ENCODE measurements at places on chromosomes 12 and 14.
A peak's percentile ranks its signal among the peaks of the same experiment; 100 is the strongest.

GRCh38 chr12:72189266-72189665, 82.9 kb upstream of the TRHDE start:
- no peak for DNase-seq

DNA sequence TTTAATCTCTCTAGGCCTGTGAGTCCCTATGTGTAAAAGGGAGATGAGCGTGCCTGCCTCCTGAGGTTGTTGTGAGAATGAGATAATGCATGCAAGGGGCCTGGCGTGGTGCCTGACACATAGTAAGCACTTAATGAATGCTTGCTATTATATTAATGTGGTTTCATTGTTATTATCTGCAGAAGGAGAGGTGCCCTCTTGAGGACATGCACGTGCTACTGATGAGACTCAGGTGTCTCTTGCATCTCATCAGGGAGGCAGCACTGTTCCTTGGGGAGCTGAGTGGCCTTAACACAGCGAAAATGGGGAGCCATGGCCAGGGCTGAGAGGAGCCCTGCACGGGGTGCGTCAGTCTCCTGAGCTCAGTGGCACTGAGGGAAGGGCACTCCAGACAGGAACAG, 29.9 kb upstream of the BCDIN3D start:
- no peak for DNase-seq

- DNase-seq, result no peak
Measured at GRCh38 chr12:64625243-64626077, 15.2 kb downstream of the RASSF3 start.

DNA sequence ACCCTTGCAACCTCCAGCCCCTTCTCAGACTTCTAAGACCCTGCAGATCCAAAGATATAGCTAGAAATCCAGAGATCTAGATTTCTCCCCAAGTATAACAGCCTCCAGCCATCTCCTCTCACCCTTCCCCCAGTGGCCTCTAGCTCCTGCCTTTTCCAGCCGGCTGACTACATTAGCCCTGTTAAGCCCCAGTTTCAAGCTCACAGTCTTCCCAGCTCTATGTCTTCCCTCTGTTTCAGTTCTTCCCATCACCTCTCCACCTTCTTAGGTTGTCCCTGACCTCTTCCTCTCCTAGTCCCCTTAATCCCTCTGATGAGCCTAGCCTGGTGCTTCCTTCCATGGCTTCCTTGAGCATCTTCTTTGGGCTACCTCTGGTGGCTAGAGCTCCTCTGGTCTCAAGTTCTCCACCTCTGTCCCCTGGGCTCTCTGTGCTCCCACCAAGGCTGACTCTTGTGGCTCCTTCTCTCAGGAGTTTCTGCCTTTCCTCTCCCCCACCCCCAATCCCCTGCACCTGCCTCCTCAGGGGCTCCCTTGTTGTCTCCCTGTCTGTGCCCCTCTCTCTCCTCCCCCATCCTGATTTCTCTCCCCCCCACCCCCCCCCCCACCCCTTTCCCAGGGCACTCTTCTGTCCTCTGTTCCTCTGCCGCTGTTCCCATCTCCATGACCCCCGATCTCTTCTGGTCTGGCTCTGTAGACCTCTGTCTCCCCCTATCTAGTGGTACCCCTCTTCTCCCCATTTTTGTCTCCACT, 816 bp upstream of the GDF11 start:
- DNase-seq, result no peak

DNA sequence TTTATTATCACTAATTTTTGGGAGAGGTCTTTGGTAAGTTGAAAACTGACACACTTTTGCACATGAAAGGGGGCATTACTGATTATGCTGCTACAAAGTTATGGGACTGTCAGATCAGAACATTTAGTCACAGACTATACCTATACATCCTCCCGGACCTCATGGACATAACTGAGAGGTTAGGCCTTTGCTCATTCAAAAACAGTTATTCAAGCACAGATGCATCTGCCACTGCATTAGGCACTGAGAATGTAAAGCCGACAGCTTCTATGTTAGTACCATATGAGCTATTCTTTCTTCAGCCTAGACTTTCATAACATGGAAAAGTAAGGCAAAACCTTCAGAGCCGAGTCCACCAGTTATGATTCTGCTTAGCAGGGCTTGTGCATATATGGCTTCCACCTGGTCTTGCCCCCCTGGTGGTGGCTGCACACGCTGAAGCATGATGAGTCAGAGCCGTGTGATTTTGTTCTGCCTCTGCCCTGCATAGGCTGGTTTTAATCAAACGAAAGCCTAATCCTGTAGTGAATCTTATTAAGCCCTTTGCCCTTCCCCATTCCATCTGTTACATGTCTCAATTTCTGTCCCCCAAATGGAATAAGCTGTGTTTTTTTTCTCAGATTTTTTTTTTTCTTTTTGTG, 21.8 kb upstream of the RNU6-8 start:
- DNase-seq, result peak; percentile 50

GRCh38 chr12:31298515-31298910, 27.4 kb downstream of the SINHCAF start:
- DNase-seq, result no peak

DNA sequence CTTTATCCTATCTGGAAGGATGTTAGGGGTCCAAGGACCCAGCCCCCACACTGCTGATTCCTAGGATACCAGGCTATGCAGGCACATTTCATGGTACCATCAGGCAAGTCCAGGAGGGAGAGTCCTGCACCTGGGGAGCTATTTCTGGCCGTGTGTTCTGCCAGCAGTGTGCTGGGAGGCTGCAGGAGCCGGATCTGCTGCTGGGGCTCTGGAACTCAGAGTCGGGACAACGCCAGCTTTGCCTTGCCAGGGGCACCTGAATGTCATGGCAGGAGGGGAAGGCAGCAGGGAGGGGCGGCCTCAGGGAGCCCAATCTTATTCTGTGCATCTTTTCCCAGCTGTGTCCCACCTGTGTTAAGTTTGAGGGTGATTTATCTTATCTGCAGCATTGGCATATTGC, 17.8 kb downstream of the SRRM4 start:
- no peak for DNase-seq

DNA sequence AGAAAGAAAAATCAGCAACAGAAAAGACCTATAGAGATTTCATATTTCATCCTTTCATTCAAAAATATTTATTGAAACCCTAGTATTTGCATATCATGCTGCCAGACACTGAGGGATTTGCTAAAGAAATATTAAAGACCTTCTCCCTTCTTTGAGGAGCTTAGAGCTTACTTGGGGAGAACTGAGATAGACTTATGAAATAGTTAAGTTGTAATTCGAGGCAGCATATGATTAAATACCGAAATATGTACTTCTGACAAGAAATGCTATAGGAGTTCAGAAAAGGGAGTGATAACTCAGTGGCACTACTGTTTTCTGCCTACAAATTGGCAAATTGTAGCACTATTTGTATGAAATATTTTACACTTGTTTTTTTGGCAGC, 59.1 kb downstream of the PLXNC1 start:
- DNase-seq, result no peak

GRCh38 chr12:50887191-50887590, 44.5 kb downstream of the TMPRSS12 start:
- no peak for DNase-seq

DNA sequence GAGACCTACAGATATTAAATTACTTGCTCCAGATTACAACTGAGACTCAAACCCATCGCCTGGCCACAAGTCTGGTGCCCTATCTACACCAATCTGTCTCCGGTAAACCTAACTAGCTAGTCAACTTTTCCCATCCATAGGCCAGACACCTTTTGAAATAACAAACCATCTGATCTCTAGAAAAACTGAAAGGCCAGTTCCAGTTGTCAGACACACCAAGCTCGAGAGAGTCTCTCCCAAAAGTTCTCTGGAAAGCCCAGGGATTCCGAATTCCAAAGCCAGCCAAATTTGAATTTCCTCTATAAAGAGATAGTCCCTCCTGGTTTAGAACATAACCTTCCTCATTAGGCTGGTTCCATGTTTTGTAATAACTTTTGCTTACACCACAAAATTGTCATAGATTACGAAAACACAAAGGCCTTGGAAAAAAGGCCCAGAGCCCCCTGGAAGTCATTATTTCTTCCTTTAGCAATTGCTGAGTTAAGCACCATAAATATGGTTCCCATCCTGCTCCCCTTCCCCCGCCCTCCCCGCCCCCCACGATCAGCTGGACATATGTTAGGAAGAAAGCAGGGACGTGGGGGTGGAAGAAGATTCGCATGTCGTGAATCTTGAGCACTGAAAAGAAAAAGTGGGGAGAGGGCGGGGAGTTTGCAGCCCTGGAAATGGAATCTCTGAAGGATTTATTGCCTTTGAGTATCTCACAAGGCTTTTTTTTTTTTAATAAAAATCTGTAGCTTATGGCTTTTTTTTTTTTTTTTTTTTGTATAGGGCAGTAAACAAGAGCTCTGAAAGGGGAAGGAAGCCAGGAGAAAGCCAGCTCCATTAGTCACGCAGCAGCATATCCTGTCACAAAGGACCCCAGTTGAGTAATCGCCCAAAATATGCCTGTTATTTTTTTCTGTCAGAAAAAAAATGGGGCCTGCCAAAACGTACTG, 110.4 kb downstream of the ZFP36L1 start:
- no peak for DNase-seq

DNA sequence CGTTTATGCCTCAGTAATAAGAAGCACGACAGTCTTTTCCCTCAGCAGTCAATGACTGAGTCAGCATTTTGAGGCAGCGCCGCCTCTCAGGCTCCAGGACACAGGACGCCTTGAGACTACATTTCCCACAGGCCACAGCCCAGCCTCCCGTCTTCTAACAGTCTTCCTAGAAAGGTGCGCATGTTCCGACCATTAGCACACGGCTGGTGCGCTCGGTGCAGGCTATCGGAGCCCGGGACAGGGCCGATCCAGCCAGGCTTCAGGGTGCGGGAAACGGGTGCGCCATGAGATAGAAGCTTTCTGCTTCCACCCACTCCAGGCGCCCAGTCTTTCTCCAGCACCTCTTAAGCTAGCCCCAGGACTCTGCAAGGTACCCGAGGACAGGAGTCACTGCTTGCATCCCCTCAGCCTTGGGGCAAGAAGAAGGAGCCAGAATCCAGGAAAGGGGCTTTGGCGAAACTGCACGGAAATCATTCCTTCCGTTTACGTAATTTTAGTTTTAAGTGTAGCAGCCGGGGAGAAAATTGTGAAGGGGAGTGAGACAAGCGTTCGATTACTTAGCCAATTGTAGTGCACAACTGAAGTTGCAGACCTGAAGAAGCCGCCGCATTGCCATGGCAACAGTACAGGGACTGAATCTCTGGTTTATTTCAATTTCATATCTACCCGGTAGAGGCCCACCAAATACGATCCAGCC, 54.0 kb downstream of the ZNF641 start:
- DNase-seq, result no peak

- no peak for DNase-seq
Measured at GRCh38 chr14:105067140-105067968, 2.1 kb upstream of the GPR132 start.

GRCh38 chr14:53034688-53035230, 83.9 kb upstream of the FERMT2 start:
- no peak for DNase-seq

DNA sequence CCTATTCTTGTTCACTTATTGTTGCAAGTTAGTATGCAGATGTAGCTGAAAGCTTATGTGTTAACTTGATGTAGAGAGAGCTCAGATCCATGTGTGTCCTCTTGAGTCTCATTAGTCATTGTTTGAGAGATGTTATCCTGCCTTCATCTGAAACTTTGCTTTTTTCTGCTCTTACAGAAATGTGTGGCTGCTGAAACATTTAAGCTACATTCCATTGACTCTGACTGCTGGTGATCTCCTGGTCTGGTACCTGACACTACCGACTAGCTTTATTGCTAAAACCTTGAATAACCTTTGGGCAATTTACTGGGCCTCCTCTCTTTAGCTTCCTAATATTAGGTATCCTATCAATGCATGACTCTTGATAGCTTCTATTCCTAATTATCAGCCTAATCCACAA, 705.6 kb upstream of the FOXG1 start:
- no peak for DNase-seq

DNA sequence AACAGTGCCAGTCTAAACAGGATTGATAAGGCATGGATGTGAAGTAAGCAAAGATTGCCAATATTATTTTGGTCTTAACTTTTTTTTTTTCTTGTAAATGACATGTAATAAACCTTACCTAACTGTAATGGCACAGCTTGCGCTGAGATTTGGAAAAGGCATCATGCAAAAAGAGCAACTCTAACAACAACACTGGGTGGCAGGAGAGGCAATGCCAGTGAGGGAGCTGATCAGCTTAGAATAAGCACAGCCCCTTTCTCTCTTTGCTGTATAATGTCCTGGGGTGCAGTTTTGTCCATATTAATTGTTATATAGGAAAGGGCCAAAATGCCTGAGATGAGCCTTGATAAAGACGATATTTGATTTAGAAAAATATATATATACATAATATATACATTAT, 1589.7 kb upstream of the FLRT2 start:
- peak; percentile 6 for DNase-seq

- DNase-seq, result no peak
Measured at GRCh38 chr14:30243207-30243606, 315.6 kb upstream of the PRKD1 start.

DNA sequence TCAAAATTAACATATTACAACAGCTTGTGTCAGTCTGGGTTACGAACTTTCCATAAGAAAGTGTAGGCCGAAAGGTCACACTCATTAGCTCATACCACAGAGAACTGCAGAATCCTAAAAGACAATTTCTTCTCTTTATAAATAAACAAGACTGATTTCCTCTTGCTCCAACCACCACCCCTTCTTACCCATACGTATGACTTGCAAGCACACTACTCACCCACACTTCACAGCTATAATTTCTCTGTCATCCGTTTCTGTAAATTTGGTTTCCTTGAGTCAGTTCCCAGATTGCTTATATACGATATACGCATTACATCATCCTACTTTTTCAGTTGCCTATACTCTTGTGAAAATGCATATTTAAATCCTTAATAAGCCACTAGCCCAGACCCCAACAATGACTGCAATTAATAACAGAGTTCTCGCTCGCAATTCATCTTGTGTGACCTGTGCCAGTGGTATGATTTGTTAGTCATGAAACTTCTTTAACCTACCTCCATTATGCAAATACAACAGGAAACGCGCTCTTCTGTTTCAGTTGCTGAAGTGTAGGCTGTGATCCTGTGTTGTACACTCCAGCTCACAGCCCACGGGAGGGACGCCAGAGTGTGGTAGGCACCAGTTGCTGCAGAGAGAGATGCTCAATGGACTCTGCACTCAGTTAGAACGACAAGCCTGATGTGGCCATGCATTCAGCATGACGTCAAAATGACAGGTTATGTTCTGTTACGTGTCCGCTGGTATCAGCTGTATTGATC, 417.6 kb downstream of the PDZRN4 start:
- no peak for DNase-seq

Measured in NCI-H345 (cell line).